Left hindlimb (tissue), 1 donor: ENCODE measurements at places on chromosomes 6 and 20.

DNA sequence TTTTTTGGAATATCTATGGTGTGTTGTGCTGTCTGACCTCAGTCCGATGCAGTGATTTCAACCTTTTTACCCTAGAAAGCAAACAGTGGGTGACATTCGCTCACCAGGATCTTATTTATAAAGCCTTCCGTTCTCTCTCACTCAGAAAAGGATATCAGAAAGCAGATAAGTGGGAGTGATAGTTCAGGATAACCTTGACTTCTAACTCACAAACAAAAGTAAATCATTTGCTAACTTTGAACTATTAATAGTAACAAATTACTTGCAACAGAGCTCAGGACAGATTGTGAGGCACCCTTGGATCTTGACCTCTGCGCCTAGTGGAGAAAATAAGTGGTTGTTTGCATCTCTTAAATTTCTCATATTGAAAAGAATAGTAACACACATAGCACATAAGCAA, 637.1 kb upstream of the CITED2 start:
- no peak for DNase-seq

GRCh38 chr6:97842521-97842920, 559.5 kb upstream of the MMS22L start:
- no peak for DNase-seq

DNA sequence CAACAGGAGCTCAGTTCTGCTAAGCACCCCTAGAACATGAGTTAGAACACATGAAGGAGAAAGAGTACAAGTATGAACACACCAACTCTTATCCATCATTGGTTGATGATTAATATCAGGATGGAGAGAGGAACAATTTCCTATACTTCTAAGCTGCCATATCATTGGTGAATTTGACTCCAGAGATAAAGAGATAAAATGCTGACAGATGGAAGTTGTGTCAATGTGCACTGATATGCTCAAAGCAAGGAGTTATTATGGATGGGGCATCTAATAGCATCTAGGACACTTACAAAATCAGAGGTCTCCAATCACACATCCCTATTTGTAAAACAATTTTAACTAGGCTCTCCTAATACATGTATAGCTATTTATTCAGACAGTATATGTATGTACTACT, 145.4 kb downstream of the BFSP1 start:
- no peak for DNase-seq

DNA sequence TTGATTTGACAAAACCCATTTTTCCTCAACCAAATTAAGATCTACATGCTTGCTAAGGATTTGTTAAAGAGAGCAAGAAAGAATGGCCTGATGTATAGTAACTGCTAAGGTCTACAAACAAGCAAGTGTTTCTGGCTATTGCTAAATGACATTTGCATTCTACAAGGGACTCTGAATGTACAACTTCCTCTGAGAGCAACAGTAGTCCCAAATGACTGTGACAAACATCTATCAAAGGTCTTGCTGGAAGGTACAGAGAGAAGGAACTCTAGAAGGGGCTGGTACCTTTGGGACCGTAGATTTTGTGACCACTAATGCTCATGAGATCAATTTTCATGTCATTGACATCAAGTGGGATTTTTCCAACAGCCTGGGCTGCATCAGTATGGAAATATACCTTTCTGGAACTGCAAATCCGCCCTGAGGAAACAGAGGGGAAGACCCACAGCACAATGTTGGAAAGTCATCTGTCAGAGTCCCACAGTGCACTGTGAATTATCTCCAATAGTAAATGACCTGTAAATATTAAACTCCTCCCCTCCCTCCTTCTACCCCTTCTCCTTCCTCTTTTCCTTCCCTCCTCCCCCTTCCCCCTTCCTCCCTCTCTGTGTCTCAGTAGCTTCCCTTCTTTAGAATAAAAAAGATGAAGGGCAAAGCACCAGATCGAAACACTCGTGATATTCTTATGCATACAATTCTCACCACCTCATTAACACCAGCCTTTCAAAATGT, 15.9 kb upstream of the CPNE1 start:
- no peak for DNase-seq

- DNase-seq: no peak
Observed at GRCh38 chr6:33693186-33694105, 18.1 kb downstream of the UQCC2 start.

GRCh38 chr6:113856625-113857555, at the start of gene MARCKS:
Gene MARCKS (plus strand): TSS chr6:113857345. CDS start chr6:113857746, 401 bp downstream.
- peak; percentile 93 for DNase-seq

- no peak for DNase-seq
Observed at GRCh38 chr6:43849844-43850243, 79.8 kb downstream of the VEGFA start.

GRCh38 chr20:58619864-58620431, 31.1 kb upstream of the STX16 start:
- DNase-seq: no peak

- DNase-seq: no peak
Observed at GRCh38 chr20:57439432-57439831, 48.2 kb downstream of the RBM38 start.

DNA sequence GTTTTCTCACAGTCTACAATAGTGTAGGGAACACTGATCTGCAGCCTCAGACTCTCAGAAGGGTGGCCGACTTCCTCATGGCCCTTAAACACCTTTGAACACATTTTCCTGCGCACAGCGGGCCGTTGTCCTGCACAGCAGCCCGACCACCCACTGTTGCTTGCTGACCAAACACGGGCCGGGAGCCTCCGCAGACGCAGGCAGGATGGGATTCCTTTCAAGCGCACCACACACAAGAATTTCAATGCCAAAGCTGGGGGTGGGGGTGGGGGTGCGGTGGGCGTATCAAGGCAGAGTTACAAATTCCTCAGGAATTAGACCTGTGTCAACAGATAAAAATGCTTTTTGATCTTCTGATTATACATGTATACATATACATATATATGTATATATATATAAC, 74.5 kb downstream of the HUS1B start:
- DNase-seq: no peak

GRCh38 chr20:22700367-22700766, 116.0 kb upstream of the FOXA2 start:
- DNase-seq: no peak

GRCh38 chr20:17043323-17043722, 183.5 kb upstream of the PCSK2 start:
- DNase-seq: no peak

DNA sequence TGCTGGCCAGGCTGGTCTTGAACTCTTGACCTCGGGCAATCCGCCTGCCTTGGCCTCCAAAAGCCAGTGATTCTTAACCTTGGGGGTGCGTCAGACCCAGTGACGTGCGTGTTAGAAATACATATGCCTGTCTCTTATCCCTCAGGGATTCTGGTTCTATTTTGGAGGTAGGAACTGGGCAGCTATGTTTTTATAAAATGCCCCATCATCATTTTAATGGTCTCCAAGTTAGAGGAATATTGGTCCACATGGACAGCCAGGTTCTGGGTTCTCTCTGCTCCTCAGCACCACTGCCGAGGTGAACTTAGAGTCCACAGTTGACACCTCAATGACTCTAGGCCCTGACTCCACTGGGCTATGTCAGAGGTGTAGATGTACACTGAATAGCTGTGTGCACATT, 352.7 kb downstream of the SMOC2 start:
- no peak for DNase-seq

DNA sequence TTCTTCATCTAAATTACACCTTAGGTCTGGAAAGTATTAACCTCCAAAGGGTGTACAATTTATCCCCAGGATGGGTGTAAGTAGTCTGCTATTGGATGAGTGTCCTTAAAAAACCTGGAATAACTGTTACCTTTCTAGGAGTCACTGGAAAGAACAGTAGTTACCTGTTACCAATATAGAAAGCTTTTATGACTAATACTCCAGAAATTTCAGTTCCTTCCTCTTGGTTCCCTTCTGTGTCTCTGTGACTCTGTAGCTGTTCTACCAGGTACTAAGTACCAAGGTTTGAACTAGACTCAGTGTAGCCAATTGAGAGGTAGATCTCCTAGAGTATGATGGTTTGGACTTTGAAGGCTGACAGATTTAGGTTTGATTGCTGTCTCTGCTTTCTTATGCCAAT, 47.0 kb upstream of the TBX18 start:
- DNase-seq: no peak

DNA sequence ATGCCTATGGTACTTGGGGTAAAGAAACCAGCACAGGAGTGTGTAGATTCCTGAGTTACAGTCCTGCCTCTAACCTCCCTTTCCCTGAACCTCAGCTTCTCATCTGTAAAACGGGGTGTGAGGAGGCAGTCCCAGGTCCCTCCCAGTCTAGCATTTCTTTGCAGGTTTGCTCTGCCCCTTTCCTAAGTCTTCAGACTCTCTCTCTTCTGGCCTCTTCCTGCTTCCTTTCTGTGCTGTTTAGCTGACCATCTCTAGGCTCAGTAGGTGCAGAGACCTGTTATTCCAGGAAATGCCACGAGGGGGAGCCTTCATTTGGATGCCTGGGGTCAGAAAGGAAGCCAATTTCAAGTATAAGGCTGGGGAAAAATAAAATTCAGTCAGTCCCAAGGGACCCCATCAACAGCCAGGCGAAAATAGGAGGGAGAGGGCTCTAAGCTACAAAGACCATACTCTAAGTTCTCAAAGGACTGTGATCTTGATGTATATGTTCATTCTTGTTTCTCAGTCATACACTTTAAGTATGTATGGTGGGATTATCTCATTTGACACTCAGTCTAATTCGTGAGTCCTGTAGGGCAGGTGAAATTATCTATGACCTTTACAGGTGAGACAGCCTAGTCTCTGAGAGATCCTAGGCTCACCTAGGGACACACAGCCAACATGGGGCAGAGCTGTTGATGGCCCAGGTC, 89.1 kb downstream of the NCR2 start:
- DNase-seq: peak; percentile 84

GRCh38 chr20:49713753-49714712, at the start of gene B4GALT5:
Gene B4GALT5 (minus strand): TSS chr20:49713878. CDS start chr20:49713690, 188 bp downstream.
- DNase-seq: peak; percentile 89

DNA sequence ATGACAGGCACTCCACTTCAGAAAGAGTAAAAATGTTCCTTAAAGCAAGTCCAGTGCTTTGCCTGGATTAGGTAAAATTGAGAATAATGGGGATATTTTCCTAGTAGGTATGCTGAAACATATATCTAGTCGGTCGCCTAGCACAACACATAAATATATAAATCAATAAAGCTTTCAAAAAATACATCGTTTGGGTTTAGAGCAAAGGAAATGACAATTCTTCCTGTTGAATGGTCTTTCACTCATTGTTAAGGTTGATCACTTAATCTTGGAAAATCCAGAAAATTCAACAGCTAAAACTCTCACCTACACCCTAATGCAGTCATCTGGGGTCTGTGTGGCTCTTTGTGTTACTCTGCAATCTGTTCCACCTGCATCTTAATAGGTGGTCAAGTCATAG, 13.9 kb downstream of the HAO1 start:
- no peak for DNase-seq

DNA sequence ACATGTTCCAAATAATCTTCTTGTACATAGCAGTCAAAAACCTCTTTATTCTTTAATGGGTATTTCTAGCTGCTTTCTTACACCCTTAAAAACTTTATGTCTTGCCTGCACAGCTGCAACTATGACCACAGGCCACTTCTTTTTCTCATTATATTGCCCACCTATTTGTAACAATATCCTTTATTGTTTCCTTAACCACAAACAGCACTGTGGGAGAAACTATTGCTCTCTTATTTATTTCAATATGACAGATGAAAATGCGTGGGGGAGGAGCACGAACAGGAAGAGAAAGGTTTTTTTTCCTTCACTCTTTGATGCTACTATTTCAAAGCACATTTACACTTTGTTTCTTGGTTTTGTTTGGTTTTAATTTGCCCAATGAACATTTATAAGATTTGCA, 253.5 kb downstream of the GJA1 start:
- no peak for DNase-seq

GRCh38 chr20:54491506-54491905, 16.1 kb downstream of the DOK5 start:
- no peak for DNase-seq

DNA sequence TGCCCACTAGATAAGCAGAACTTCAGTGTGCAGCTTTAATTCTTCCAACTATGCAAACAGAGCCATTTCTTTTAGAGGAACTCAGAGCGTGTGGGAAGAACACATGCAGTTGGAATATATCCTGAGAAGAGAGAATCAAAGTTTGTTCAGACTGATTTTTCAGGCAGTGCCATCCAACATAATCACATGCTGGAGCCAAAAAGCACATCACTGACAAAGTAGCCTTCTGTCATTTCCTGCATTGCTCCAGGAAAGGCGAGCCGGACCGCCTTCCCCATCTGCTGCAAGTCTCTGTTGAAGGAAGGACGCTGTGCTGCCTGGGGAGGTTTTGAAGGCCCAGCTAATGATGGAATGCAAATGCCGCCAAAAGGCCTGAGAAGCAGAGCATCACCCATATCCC, 98.4 kb downstream of the DOK5 start:
- no peak for DNase-seq

- DNase-seq: no peak
Observed at GRCh38 chr6:137702791-137703424, 164.2 kb upstream of the TNFAIP3 start.

- DNase-seq: no peak
Observed at GRCh38 chr6:20265842-20266241, 53.6 kb upstream of the MBOAT1 start.

- DNase-seq: no peak
Observed at GRCh38 chr6:6616656-6617055, 28.1 kb downstream of the LY86 start.

GRCh38 chr20:47314647-47315338, 41.7 kb downstream of the ZMYND8 start:
- DNase-seq: no peak

DNA sequence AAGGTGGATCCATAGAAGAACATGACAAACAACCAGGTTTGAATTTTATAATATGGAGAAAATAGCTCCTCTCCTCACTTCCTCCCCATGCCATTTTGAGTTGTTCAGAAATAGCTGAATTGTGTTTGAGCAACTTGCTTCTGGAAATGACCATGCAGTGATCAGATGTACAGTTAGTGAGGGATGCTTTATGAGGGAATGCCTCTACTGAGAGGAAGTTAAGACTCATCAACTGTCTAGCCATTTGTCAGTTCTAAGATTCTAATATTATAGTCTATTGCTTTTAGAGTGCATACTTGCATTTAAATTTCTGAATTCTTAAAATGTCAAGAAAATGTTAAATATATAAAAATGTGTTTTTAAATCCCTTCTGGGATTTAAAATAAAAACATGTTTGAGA, 3.8 kb downstream of the LAMA2 start:
- no peak for DNase-seq

DNA sequence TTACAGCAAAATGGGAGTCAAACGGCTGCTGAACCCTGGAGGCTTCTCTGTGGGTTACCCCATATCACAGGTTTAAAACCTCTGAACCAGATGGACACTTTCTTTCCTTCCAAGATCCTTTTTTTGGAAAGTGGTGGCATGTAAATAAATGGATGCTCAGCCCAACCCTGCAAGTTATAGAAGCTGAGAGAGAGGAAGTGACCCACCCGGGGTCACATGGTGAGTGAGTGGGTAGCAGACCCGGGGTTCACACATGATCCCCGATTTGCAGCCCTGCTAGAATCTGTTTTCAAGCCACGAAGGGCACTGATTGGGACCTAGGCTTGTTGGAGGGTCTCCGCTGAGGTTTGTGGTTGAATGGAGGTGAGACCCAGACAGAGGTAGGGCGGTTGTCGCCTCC, 32.0 kb downstream of the SIRPA start:
- no peak for DNase-seq
